ENCODE measurements at places on chromosomes 2 and 18. TPM values are rescaled to one million over a fixed set of nuclear protein-coding genes. Genes with fewer than 3 reads are reported as not detected.

DNA sequence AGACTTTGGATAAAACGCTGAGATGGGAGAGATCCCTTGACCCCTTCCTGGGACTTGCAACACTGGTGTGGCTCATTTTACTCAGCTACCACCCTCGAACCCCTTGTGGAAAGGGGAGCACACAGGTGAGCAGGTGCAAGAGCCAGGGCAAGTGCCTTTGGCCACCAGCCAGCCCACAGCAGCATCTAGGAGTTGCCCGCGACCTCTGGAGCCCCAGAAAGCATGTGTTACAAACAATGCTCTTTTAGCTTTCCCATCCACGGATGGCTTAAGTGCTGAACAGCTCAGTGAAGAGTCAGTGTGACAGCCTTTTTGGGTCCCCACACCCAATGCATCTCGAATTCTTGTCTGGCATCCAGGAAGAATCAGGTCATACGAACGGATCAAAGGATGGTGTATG is 197.8 kb downstream of the MEMO1 start:
- DNase-seq = no peak

- no peak for DNase-seq
These were observed 23.1 kb upstream of the COPS8 start for GRCh38 chr2:237062585-237062984.

GRCh38 chr2:236661061-236661761 is 91.6 kb downstream of the ACKR3 start:
- DNase-seq = no peak

DNA sequence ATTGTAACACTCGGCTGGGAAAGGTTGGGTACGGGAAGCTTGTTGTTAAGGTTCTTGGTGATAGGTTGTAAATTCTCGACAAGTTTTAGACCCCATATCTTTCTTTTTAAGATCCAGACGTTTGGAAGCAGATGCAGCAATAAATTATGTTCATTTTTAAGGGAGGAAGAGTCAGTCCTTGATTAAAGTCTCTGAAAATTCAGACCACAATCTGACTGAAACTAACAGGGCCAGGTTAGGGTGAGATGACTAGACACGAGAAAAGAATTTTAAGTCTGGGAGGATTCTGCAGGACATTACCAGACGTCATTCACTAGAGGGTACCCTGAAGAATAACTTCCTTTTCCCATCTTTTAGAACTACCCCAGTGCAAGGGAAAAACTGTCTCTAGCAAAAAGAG is 16.1 kb downstream of the WIPF1 start:
- DNase-seq = no peak

DNA sequence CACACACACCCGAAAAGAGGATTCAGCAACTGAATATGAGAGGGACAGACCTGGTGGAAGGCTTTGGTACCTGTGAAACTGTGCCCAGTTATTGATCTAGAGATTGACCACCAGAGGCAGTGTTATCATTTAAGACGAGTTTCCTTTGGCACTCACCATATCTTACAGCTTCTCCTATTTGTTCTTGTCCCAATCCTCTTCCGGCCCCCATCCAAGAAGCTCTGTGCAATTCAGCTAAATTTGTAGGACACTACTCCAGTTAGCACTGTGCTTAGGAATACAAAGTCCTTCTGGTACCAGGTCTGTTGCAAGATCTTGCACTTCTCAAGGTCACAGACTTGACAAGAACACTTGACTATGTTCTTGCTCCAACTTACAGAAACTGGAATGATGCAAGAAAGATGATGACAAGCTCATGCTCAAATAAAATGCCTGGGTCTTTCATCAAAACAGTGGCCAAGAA is 177.7 kb downstream of the TMEM247 start:
- DNase-seq = no peak

- no peak for DNase-seq
These were observed 68.1 kb downstream of the MYOM1 start for GRCh38 chr18:3151399-3152264.

GRCh38 chr18:14942275-14942674 is 194.3 kb downstream of the ANKRD30B start:
- no peak for DNase-seq

GRCh38 chr18:73511771-73512503 is 635.7 kb downstream of the FBXO15 start:
- no peak for DNase-seq

DNA sequence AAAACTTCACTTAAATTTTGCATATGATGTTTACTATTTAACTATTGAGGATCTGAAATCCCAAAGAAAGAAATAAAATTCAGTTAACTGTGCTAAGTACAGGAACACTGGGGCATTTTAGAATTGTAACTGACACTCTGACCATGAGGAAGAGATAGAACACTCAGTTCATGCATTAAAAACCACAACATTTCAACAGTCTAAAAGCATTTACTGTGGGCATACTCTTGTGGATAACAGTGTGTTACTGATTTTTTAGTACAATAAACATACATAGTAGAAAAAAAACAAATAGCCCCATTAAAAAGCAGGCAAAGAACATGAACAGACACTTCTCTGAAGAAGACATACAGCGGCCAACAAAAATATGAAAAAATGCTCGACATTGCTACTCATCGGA is 1122.7 kb upstream of the PIK3C3 start:
- no peak for DNase-seq

DNA sequence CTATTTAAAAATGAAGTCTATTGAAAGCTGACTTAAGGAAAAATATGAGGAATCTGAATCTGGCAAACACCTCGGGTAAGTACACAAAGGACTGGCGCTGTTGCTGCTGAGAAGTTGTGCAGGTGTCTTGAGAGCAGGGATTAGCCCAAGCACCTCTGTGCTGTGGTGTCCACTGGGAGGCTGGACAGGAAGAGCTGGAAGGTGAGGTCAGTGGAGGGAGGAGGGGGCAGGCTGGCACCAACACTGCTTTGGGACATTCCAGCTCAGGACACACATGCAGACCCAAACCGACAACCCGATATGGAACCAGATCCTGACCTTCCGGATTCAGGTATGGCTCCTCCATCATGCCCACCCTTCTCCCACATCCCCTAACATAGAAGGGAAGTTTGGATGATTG is 20.6 kb downstream of the FER1L5 start:
- no peak for DNase-seq

- no peak for DNase-seq
These were observed 55.7 kb downstream of the RND3 start for GRCh38 chr2:150431561-150432311.

Gene MCEE
- 14.2 TPM for total RNA-seq

Gene SOWAHC
- total RNA-seq = 7.7 TPM

Gene C1QL2
- not detected for total RNA-seq

Gene LIMS3
- 3.5 TPM for total RNA-seq

Gene FAP
- 1.5 TPM for total RNA-seq

Gene ZNF516
- 20.8 TPM for total RNA-seq

Gene CUL3
- total RNA-seq = 89.1 TPM

Gene IL1F10
- total RNA-seq = not detected

Gene DES
- total RNA-seq = 18.1 TPM

Measured in spleen (tissue), 13 donors.